ENCODE measurements at places on chromosomes 3 and 15. TPM values are rescaled to one million over a fixed set of nuclear protein-coding genes. Genes with fewer than 3 reads are reported as not detected.

DNA sequence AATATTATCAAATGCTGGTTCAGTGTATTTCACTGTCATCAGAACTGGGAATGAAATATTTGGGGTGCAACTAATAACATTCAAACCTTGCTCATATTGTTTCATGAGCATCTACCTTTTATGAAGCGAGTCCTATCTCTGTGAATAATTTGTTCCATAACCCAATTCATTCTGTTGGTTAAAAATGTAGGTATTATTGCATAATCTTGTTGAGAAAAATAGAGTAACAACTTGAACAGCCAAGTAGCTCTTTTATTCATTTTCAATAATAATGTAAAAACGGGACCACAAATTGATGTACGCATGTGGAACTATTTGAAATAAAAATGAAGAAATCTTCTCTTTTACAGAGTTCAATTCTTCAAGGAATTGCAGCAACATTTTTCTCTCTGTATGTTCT is 30.1 kb upstream of the TBC1D5 start:
- no peak overlapping the region for H3K27ac ChIP-seq
- no peaks in the 10 kb centered on the region for H3K36me3 ChIP-seq
- H3K4me1 ChIP-seq: no peaks in the 10 kb centered on the region
- no peaks in the 10 kb centered on the region for H3K27me3 ChIP-seq
- no peak for DNase-seq

The B3GALNT1 gene
- 8.2 TPM for total RNA-seq

DNA sequence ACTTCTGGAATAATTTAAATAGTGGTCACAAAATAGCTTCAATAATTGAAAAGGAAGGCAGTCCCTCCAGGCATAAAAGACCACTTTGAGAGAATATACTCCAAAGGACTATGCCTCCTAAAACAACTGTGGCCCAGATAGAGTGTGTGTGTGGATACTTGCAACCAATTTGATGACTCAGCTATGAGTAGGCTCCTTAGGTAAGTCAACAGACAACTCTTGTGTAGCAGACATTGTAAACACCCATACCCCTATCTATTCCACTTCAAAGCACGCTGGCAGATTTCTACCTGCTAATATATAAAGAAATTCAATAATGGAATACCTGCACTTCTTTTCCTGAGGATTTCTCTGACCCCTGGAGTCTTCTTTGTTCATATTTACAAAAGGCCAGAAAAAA is 254.5 kb downstream of the NEK10 start:
- no peak overlapping the region for H3K27ac ChIP-seq
- DNase-seq: peak; percentile 50
- H3K36me3 ChIP-seq: no peaks in the 10 kb centered on the region
- no peaks in the 10 kb centered on the region for H3K27me3 ChIP-seq
- no peak overlapping the region for H3K4me3 ChIP-seq

- no peak overlapping the region for H3K4me3 ChIP-seq
- DNase-seq: no peak
- no peak overlapping the region for H3K27ac ChIP-seq
- H3K4me1 ChIP-seq: 0 out of 2 replicates have a peak, but pooled peaks cover 1% of the 10 kb centered on the region
- H3K27me3 ChIP-seq: no peaks in the 10 kb centered on the region
- no peaks in the 10 kb centered on the region for H3K36me3 ChIP-seq
These were observed 565.3 kb upstream of the ROBO2 start for GRCh38 chr3:76474632-76475031.

The TMCO5A gene
- total RNA-seq: not detected

The SLC49A4 gene
- total RNA-seq: 12.2 TPM

- no peaks in the 10 kb centered on the region for H3K27me3 ChIP-seq
- no peak overlapping the region for H3K4me3 ChIP-seq
- peak overlapping the region; percentile 54 for H3K27ac ChIP-seq
- H3K4me1 ChIP-seq: peaks cover 13% of the 10 kb centered on the region
- no peaks in the 10 kb centered on the region for H3K36me3 ChIP-seq
These were observed 93.4 kb upstream of the NR2E3 start for GRCh38 chr15:71716990-71717389.

DNA sequence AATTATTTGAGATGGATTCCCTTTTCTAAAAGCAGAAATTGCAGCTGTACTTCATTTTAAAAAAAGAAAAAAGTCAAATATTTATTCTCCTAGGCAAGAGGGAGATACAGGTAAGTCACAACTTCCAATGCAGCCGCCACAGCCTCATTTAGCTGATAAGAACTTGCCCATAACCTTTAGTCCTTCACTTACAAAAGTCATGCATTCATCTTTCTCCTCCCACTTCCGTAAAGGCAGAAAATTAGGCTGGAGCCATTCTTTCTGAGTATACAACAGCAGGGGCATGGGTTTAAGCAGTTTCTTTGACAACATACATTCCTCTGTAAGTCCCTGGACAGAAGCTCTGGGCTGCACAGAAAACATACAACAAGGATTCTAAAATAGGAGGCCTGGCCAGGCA is 4.3 kb downstream of the SUCLG2 start:
- no peak for DNase-seq
- H3K36me3 ChIP-seq: no peaks in the 10 kb centered on the region
- no peaks in the 10 kb centered on the region for H3K27me3 ChIP-seq
- no peak overlapping the region for H3K4me3 ChIP-seq
- no peak overlapping the region for H3K27ac ChIP-seq

The UNC13C gene
- not detected for total RNA-seq

GRCh38 chr3:1056744-1057143 is 36.1 kb upstream of the CNTN6 start:
- H3K27ac ChIP-seq: no peak overlapping the region
- no peaks in the 10 kb centered on the region for H3K27me3 ChIP-seq
- H3K36me3 ChIP-seq: no peaks in the 10 kb centered on the region
- H3K4me1 ChIP-seq: no peaks in the 10 kb centered on the region
- H3K4me3 ChIP-seq: no peak overlapping the region
- DNase-seq: no peak

GRCh38 chr15:43118286-43118685 is 12.4 kb upstream of the UBR1 start:
- no peaks in the 10 kb centered on the region for H3K36me3 ChIP-seq
- no peak overlapping the region for H3K4me3 ChIP-seq
- peaks cover 13% of the 10 kb centered on the region for H3K27me3 ChIP-seq
- no peak for DNase-seq
- no peak overlapping the region for H3K27ac ChIP-seq

The TUSC7 gene
- total RNA-seq: not detected

The SI gene
- total RNA-seq: not detected

GRCh38 chr3:149618151-149619123 is 39.4 kb downstream of the WWTR1 start:
- no peak overlapping the region for H3K4me3 ChIP-seq
- peaks cover 3% of the 10 kb centered on the region for H3K36me3 ChIP-seq
- H3K27ac ChIP-seq: no peak overlapping the region
- H3K27me3 ChIP-seq: no peaks in the 10 kb centered on the region
- peaks cover 22% of the 10 kb centered on the region for H3K4me1 ChIP-seq
- no peak for DNase-seq

DNA sequence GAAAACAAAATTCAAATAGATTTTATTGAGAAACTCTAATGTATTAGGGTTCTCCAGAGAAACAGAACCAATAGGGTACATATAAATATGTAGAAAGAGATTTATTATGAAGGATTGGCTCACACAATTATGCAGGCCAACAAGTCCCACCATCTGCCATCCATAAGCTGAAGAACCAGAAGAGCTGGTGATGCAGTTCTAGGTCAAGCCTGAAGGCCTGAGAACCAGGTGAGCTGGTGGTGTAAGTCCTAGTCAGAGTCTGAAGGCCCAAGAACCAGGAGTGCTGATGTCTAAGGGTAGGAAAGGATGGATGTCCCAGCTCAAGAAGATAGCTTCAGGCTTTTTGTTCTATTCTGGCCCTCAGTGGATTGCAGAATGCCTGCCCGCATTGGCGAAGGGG is 2.6 kb upstream of the NFKBIZ start:
- peaks cover 7% of the 10 kb centered on the region for H3K4me1 ChIP-seq
- H3K27ac ChIP-seq: no peak overlapping the region
- no peaks in the 10 kb centered on the region for H3K27me3 ChIP-seq
- H3K36me3 ChIP-seq: peaks cover 2% of the 10 kb centered on the region
- no peak overlapping the region for H3K4me3 ChIP-seq
